B cell (primary cell): ENCODE measurements at places on chromosomes 7 and 10. TPM values are rescaled to one million over a fixed set of nuclear protein-coding genes. Genes with fewer than 3 reads are reported as not detected.
A peak's percentile ranks its signal among the peaks of the same experiment; 100 is the strongest.

DNA sequence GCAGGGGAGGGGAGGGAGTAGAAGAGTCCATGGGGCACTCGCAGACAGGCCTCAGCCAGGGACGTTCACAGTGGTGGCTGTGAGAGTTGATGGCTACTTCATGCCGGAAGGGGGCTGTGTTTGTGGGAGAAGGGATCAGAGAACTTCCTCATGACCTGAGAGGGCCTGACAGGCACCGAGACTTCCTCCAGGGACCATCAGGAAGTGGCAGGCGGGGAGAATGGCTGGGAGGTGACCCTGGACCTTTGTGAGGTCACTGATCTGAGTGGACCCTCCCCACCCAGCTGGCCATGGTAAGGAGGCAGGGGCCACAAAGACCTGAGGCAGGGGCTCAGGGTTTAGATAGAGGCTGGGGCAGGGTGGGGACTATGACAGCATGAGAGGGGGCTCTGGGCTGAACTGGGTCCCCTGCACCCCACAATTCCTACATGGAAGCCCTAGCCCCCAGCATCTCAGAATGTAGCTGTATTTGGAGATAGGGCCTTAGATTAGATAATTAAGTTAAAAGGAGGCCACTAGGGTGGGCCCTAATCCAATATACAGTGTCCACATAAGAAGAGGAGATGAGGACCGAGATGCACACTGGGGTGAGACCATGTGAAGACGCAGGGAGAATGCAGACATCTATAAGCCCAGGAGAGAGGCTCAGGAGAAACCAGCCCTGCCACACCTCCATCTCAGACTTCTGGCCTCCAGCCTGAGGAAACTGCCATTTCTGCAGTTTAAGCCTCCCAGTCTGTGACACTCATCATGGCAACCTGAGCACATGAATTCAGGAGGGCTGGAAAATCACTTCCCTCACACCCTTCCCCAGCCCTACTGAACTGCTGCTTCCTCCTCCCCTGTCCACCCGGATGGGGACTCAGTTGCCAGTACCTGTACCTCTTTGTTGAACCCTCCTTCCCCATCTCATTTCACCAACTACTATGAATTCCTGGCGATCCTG is 273.9 kb upstream of the ZNF32 start:
- no peak for DNase-seq

GRCh38 chr10:123309731-123310130 is 155.5 kb downstream of the BUB3 start:
- DNase-seq: no peak

GRCh38 chr10:68879628-68880027 is 21.5 kb upstream of the DDX50 start:
- no peak for DNase-seq

GRCh38 chr7:5594616-5595544 is 171.2 kb upstream of the TNRC18 start:
- peak; percentile 49 for DNase-seq

DNA sequence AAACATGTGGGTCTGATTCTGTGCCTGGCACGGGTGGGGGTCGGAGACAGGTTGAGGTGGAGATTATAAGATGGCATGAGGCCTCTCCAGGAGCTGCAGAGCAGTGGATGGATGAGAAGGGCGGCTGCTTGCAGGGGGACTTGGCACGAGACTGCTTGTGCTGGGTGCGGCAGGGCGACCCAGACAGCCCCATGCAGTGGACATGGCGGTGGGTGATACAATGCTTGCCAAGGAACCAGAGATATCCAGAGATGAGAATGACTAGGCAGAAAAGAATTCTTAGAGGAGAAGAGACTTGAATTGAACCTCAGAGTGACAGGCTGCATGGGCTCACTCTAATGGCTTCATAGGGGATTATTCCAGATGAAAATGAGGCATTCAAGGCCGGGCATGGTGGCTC is 145.4 kb downstream of the NEURL1 start:
- DNase-seq: no peak

DNA sequence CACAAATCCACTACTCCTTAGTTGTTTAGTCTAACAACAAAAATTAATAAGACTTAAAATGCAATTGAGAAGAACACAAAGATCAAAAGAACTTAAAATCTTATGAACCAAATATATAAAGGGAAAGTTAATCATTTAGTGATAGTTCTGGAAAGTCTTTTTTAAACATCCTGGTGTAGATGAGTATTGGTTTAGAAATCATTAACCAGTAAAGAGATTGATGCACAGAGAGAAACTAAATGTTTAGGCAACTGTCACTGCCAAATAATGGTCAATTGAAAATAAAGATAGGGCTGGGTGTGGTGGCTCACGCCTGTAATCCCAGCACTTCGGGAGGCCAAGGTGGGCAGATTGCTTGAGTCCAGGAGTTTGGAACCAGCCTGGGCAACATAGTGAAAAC is 44.9 kb downstream of the SP8 start:
- no peak for DNase-seq

DNA sequence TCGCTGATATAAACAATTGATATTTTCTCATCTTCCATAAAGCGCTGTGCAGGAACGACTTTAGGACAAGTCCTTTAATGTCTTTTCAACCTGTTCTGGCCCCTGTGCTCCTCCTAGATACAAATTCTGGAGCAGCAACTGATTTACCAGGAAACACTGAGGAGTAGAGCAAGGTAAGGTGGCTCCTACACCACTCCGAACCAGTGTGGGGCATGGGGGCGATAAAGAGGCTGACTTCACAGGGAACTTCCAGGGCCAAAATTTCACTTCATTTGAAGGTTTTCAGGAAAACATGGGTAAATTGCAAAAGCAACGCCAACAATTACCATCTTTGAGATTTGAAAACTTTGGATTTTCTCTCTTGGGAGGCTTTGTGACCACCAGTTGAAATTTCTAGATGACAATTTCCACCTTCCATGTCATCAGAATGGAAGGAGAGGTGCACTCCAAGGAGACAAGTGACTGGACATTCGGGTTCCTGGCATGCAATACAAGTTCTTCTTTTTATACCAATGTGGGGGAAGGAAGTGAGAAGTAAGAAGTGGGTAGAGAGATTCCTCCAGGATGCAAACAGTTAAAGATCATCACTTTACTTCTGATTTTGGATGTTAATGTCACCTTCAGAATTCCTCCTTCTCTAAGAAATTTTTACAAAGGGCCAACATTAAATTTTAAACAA is 118.5 kb downstream of the FAM107B start:
- DNase-seq: no peak

DNA sequence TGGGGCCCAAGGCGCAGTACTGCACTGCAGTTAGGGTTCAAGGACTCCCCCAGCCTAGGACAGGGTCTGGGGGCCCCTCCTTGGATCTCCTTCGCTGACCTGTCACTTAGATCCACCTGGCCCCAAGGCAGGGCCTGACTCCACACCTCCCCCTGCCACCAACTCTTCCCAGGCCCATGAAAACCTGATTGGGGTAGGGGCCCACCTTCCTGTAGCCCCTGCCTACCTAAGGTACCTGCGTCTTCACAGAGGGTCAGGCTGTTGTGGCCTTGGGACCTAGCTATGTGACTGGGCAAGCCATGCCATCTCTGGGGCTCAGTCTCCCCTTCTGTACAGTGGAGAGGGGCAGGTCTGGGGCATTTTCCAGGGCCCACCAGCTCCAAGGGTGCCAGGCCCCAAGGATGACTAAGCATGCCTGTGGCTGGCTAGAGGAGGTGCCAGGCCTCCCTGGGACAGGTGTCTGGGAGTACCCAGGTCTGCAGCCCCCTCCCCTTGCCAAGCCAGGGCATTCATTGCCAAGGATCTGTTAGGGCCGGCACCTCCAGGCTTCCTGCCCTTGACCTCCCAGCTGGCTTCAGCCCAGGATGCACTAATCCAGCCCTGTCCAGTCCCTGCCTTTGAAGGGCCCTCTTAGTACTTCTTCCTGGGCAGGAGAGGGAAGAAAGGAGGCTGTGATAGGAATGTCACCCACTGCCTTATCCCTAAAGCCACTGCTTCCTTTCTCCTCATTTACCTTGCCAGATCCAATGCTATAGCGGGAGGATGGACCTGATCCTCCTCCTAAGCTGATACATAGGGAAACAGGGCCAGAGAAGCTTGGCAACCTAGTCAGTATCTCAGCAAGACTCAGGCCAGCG is 1.3 kb downstream of the LIMK1 start:
- DNase-seq: no peak

- DNase-seq: no peak
Measured at GRCh38 chr10:127424594-127425264, 124.4 kb upstream of the NPS start.

DNA sequence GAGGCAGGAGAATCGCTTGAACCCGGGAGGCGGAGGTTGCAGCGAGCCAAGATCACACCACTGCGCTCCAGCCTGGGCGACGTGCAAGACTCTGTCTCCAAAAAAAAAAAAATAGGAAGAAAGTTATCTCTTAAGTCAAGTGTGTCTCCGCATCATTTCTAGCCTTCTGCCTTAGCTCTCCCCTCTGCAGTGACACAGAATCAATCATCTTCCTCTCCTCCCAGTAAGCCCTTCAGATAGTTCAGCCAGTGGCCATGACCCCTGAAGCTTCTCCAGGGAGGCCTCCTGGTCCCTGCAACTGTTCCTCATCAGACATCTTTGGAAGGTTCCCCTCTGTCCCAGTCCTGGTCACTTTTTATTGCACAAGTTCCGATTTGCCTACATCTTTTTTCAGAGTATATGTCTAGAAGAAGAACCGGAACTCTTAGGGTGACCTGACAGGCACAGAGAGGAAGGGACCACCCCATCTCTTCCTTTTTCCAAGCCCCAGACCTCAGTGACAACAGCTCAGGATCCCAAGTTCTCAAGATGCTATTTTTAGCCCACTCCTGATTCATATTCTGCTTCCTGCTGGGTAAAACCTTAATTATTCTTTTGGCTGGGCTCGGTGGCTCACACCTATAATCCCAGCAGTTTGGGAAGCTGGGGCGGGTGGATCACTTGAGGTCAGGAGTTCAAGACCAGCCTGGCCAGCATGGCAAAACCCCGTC is 6.6 kb upstream of the RHBDD2 start:
- DNase-seq: no peak

DNA sequence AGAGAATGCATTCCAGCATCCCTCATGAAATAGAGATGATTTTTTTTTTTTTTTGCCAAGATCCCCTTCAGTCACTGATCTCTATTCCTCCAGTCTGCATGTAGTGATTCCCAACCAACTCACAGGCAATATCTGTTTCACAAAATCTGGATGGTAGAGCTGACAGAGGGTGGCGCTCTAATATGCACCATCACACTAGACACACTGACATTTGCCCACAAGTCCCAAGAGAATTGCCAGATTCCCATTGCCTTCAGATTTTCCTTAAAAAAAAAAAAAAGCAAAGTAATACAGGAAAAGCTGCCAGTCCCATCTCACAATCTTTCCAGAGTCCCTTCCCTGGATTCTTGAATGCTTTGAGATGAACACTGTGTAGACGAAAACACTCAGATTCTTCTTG is 301.0 kb downstream of the SORCS1 start:
- no peak for DNase-seq

DNA sequence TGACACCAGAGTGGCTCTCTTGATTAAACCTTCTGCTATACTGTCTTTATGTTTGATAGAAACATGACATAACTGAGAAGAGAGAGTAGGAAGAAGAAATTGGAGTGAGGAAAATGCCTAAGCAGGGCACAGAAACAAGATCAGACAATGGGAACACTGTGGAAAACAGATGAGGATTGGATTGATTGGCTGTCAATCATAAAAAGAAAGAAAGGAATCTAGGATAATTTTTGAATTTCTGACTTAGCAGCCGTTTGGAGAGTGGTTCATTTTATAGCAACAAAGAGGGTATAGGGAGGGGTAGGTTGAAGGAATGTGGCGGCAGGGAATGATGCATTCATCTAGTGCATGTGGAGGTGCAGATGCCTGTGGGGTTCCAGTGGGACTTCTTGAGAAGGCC is 7.8 kb downstream of the TEX47 start:
- DNase-seq: no peak

DNA sequence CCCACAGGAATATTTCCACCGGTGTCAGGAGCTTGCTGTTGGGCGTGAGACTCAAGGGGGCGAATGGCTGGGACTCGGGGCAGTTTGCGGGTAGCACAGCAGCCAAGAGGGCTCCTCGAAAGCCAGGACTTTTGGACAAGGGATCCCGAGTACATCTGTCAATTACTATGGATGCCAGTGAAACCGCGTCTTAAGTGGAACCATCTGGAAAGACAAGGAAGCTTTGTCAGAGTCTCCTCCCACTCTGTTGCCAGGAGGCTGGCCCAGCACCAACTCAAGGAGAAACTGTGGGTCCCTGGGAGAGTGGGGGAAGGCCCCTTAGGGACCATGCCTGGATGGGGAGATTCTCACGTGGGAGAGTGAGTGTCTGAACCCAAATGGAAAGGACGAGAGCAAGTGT is 57.1 kb downstream of the C10orf143 start:
- DNase-seq: no peak

- no peak for DNase-seq
Measured at GRCh38 chr7:99001482-99002147, 123.3 kb downstream of the TRRAP start.

DNA sequence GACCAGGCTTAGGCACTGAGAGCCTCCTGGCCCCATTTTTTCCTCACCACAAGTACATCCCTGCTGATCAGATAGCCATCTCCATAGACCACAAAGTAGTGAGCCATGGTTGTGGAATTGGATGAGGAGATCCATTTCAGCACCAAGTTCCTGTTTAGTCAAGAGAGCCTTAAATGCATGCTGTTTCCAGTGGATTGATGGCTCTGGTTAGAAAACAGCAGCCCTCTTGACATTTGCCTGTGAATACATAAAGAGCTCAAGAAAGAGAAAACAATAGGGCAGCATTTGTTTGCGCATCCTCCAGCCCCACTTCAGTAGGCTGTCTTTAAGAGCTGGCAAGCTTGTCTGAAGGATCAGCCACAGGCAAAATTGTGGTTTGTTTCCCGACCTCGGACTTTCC is 251.2 kb downstream of the POU6F2 start:
- no peak for DNase-seq

DNA sequence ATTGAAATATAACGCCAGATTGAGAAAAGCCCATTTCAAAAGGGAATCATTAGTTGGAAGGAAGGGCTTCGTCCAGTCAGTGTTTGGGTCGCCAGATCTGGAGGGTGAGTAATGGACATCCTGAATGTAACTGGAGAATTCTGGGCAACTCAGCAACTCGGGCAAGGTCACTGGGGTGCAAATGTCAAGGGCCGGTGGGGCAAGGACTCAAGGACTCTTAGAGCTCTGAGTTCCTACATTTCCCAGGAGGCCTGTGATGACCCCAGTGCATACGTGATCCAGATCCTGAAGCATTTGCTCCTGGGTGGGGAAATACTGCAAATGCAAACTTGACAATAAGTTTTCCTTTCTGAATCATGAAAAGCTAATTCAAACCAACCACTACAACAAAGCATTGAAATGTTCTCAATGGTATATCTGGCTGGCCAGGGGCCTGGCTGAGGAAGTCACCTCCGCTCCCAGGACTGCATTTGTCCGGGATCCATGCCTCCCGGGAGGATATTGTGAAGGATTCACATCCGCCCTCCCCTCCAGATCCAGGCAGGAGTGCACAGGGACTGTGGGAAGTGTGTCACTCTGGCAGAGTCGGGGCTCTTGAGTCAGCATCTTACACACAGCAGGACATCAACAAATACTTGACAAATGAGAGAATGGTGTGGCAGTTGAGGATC is 164.0 kb downstream of the FANK1 start:
- no peak for DNase-seq

The CXCL12 gene
- not detected in 2 replicates for total RNA-seq

The NMT2 gene
- 72.1 and 73.3 TPM in 2 replicates for total RNA-seq

The FAM25C gene
- total RNA-seq: not detected in 2 replicates

The PDK4 gene
- 6.8 and 7.1 TPM in 2 replicates for total RNA-seq

The C10orf143 gene
- total RNA-seq: 9.1 and 12.3 TPM in 2 replicates

The VPS41 gene
- total RNA-seq: 112 and 114 TPM in 2 replicates

The PRR15 gene
- total RNA-seq: not detected in 2 replicates

The PRSS1 gene
- not detected in 2 replicates for total RNA-seq
